ENCODE measurements at places on chromosomes 2 and 18.

- DNase-seq, result no peak
Measured at GRCh38 chr2:72128843-72129227, 18.8 kb downstream of the CYP26B1 start.

DNA sequence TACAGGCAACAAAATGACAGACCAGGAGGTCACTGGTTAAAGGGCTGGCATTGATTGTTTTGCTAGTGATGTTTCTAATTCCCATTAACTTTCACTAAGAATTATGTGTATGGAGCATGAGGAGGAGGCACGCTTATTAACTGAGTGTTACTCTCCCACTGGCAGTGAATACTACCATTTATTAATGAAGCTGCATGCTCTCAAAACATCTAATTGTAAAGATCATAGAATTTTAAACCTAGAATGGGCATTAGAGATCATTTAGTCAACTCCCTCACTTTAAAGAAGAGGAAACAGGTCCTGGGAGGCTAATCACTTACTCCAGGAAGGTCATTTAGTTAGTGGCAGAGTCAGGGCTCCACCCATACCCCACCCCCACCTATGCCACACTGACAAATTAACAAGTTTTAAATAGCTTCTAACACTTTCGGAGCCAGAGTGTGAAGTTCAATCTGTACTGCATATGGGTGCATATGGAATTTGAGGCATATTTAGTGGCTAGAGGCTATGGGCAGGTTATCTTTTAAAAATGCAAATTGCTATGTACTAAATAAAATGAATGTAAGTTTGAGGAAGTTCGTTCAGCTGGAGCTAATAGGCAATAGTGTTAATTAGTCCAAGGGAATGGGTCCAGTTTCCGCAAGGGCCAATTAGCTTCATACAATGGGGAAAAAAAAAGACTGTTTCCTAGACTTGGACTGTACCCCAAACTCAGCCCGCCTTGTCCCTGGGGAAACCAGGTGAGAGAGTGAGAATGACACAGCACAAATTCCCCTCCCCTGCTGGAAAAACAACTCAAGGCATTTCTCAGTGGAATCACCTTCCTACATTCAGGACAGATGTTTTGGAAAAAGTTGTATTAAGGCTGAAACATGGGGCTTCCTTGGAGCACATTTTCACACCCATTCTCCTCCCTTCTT, 178.8 kb downstream of the ICOS start:
- DNase-seq, result no peak

GRCh38 chr2:78237704-78238103, 715.5 kb upstream of the LRRTM4 start:
- DNase-seq, result no peak

- no peak for DNase-seq
Measured at GRCh38 chr2:146229508-146230155, 1615.2 kb upstream of the ACVR2A start.

- no peak for DNase-seq
Measured at GRCh38 chr2:23268467-23269263, 116.3 kb upstream of the KLHL29 start.

DNA sequence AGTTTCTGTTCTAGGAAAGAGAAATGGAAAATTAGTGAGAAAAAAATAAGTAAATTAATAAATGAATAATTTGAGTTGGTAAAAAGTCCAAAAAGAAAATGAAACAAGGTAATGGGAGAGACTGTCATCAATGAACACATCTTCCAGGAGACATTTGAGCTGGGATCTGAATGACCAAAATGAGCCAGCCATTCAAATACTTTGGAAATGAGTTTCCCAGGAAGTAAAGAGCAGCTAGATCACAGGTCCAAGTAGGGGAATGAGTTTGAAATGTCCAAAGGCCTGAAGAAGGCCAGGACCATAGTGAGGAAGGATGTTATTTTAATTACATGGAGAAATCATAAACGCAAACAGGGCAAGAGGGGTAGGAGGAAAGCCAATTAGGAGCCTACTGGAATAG, 6.6 kb upstream of the DNAH7 start:
- DNase-seq, result no peak

DNA sequence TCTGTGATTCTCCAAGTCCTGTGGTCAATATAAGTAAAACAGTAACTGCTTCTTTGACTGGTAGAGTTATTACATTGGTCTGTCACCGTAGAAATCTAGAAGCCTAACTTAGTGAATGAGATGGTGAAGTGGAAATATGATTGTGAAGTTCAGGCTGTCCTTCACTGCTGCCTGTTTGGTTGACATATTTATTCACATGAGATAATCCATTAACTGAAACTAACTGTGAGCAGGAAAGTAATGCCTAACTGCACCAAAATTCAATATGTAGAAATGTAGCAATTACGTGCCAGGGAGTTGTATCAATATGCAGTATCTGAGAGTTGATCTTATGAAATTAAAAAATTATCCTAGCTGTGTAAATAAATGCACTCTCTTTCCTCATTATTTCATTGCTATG, 147.7 kb upstream of the APCDD1 start:
- DNase-seq, result no peak

GRCh38 chr18:22378672-22379282, 38.9 kb downstream of the CTAGE1 start:
- DNase-seq, result peak; percentile 6

DNA sequence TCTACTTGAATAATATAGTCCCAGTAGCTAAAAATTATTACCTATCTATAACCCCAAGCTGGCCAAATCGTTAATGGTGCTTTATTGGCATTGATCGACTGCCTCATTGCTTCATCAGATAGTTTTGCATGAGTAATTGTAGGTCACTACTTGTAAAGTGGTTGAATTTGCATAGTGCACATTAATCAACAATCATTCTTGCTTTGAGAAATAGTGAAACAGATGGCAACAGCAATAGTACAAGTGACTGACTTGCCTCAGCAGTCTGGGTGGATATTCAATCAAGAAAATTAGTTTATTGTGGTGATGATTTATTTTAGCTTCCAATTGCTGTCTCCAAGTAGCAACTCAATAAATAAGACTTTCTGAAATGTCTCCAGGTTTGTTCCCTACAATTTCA, 117.8 kb upstream of the NRXN1 start:
- DNase-seq, result no peak

- DNase-seq, result no peak
Measured at GRCh38 chr2:54966837-54967236, 83.4 kb downstream of the RTN4 start.

GRCh38 chr2:120432293-120432975, 86.5 kb downstream of the INHBB start:
- DNase-seq, result no peak

- DNase-seq, result no peak
Measured at GRCh38 chr2:43444989-43445645, 150.7 kb downstream of the THADA start.

Data from activated CD4-positive, alpha-beta T cell treated with anti-CD3 and anti-CD28 coated beads for 36 hours (primary cell).